ENCODE measurements at places on chromosomes 6 and 20.

GRCh38 chr6:53426667-53427270 lies 78.0 kb upstream of the ELOVL5 start:
- no peak for DNase-seq

DNA sequence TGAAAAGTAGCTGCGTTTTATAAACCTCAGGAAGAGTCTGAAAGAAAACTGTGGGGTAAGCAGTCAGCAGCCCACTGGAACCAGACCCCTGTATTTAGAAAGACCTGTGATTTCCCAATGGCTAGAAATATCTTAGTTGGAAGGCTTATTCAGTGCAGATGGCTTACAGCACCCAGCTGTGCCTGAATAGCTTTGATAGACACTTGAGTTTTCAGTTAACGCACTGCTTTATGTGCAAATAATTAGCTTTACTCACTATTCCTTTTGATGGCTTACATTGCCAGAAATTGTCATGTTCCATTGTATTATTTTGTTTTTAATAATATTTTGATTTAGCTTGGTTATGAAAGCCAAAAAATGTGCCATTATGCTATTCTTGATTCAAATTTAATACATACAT lies 465.3 kb upstream of the SYNCRIP start:
- DNase-seq: peak; percentile 7

DNA sequence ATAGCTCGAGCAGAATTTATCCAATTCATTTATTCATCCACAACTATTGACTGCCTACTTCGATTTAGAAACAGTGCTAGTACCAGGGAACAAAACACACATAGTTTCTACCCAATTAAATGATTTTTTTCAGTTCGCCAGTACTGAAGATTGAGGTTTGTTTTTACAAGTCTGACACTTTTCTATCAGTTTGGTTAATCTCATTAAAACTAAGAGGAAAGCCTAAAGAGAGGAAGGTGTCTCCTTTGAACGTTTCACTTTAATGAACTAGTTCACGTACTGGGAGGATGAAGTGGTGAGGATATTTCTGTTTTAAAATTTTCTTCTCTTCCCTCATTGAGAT lies 570 bp upstream of the ANKS1A start:
- DNase-seq: no peak

GRCh38 chr6:169109411-169110220 lies 144.0 kb downstream of the THBS2 start:
- no peak for DNase-seq

DNA sequence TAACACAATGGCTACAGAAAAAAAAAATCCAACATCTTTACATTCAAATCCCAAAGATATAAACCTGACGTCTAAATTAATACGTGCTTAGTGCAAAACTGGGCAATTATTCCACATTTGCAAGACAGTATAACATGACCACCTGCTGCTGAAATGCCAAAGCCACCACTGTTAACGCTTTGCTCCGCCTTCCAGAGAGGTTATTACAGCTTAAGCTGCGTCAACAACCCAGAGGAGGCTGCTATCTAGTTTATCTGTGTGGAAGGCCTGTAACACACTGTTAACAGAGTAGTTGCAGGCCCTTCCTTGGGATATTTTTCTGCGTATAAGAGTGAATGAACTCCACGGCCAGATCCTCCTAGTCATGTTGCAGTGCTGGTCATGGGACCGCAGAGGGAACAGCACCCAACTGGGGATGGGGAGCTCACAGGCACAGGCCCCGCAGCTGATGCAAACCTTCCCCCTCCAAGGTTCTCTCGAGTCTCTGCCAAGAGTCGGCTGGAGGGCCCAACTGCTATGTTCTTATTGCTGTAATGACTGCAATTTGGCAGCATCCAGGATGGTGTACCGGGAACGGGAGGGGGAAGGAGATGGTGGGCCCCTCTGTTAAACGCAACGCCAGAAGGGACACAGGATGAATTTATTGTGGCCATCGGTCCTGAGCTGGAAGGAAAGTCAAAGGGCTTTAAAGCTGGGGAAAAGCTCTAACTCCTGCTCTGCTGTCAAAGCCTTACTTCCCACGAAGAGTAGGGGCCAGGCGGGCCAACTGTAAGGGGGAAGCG lies 993 bp upstream of the NCOA7 start:
- DNase-seq: peak; percentile 59

DNA sequence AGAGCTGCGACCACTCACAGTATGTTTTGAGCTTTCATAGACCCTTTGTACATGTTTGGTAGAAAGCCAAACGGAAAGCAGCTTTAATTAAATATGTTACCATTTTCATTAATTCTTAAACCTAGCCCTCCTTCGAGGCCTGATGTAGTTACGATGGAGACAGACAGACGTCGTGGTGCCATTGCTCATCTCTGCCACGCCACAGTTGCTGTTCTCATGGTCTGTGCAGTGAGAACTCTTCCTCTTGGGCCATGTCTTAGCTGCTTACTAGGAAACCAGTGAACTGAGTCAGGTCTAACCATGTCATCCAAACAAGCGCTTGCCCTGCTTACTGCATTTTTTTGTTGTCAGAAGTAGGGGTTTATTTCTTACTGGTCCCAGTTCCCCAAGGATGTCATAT lies 62.8 kb downstream of the SNX9 start:
- no peak for DNase-seq

GRCh38 chr6:152313542-152314482 lies 323.4 kb downstream of the SYNE1 start:
- DNase-seq: no peak

- no peak for DNase-seq
Observed at GRCh38 chr6:73104921-73105320, 120.4 kb downstream of the KHDC1L start.

DNA sequence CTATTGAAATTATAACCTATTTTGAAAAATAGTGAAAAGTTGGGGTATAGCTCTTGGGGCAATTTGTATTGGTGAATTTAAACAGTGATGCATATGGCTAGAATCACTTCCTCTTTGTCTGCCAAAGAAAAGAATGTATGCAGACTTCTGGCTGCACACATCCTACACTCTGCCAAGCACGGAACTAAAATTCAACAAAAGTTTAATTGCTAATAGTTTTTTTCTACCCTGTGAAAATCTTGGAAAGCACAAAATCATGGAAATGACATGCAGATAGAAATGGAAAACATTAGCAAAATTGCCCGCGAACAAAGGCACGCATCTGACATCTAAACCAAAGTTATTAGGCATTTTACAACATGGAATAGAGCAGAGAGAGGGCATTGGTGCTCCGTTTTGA lies 106.4 kb upstream of the PDE10A start:
- no peak for DNase-seq

GRCh38 chr20:36830791-36831691 lies 44.9 kb upstream of the TLDC2 start:
- no peak for DNase-seq

DNA sequence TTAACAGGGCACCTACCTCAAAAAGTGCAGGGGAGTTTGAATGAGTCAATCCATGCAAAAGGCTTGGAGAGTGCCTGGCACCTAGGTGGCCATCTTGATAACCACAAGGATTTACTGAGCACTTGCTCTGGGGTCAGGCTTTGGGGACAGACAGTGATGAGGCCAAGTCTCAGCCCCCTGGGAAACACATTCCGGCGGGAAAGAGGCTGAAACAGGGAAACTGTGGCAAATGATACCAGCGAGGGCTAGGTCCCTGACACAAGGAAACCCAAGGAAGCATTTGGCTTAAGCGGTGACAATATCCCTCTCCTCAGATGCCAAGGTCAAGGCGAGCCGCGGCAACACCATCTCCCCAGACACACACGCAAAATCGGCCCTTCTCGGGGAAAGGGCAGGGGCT lies 527 bp upstream of the DOK5 start:
- DNase-seq: no peak

GRCh38 chr6:152453421-152453820 lies 183.7 kb downstream of the SYNE1 start:
- DNase-seq: no peak

DNA sequence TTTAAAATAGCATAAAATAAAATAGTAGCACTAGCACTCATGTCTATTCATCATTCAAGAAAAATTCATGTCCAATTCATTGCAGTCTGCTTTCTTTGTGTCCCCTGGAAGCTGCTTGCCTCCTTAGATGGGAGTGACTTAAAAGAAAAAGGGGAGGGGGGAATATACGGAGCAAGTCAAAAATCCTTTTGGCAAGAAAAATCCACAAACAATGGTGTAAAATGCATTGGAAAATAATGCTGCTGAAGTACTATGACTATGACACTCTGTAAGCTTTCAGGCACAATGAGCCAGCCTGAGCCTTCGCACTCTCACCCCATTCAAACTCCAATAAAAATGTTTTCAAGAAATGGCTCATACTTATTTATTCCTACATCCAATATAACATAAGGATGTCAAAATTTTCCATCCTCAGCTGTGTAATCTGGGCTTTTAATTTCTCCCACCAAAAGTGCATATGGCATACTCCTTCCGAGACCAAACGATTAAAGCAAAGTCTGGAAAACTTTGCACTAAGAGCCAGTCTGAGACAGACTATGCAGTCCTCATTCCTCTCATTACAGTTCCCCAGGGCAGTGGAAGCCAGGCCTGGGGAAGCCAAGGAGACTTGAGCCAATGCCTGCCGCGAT lies 790 bp downstream of the NEDD9 start:
- DNase-seq: no peak

DNA sequence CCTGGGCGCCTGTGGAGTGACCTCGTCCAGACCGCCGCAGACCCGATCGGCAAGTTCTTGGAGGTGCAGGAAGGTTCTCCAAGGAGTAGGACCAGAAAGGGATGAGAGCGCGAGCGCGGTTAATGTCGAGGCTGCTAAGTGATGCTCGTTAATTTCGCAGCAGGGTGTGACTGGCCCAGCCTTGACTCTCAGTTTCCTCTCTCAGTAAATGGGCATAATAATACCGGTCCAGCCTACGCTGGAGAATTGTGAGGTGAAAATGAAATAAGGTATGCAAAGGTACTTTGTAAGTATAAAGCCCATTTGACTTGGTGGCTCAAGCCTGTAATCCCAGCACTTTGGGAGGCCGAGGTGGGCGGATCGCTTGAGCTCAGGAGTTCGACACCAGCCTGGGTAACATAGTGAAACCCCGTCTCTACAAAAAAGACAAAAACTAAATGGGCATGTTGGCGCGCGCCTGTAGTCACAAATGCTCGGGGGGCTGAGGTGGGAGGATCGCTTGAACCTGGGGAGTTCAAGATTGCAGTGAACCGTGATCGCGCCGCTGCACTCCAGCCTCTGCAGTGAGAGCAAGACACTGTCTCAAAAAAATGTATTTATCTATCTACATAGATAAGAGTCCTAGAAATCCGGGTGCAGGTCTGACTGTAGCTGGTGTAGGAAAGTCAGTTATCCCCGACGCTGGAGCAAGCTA lies 634 bp upstream of the BTBD9 start:
- DNase-seq: no peak

DNA sequence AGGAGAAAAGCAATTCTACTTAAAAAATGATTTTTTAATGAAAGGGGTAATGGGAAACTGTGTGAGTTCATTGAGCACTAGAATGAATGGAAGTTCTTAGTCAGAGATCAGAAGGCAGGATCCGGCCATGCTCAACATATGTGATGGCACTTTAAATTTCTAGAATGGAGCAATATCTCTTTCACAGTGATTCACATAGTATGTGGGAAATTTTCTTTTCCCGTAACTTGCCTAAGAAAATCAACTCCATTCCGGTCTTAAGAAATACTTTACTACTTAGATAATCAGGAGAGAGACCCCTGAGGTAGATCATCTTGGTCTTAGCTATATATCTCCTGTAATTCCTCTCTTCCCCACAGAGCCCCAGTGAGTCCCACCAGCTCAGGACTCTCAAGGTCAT lies 131.8 kb downstream of the SCML4 start:
- no peak for DNase-seq

GRCh38 chr6:118639054-118639964 lies 12.1 kb downstream of the CEP85L start:
- DNase-seq: no peak

GRCh38 chr6:54860739-54861138 lies 14.2 kb downstream of the FAM83B start:
- no peak for DNase-seq

- no peak for DNase-seq
Observed at GRCh38 chr20:23244156-23244915, 106.3 kb upstream of the NXT1 start.

DNA sequence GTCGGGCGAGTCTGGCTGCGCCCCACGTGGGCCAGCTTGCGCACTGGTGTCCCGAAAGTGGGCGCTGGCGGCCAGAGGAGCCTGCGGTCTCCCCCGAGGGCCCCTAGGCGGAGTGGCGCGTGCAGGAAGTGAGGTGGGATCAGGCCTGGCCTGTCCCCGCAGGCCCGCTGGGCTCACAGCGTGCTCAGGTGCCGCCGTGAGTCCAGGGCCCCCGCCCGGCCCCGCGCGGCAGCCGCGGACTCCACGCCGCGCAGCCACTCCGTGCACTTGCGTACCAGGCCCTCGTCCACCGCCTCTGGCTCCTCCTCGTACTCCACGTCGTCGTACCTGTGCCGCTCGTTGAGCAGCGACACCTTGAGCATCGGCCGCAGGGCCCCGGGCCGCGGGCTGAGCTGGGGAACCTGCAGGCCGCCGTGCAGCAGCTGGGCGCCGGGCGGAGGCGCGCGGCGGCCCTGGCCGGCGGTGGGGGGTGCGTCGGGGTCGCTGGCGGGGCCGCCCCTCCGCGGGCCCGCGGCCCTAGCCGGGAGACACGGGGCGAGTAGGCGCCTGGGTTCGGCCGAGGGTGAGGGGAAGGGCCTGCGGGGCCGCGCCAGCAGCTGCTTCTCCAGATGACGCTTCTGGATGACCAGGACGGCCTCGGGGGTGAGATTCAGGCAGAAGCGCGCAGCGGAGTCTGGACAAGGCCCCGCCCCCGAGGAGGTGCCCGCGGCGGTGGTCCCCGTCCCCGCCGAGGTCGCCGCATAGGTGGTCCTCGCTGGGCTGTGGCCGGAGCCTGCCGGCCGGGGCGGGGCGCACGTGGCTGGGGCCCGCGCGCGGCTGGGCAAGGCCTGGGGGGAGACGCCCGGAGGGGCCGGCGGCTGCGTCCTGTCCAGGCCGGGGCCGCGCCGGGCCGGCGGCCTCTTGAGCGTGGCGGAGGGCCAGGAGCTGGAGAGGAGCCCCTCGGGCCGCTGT lies 835 bp downstream of the PRR18 start:
- no peak for DNase-seq
